Fibroblast of skin of right biceps (primary cell): ENCODE measurements at places on chromosomes 2 and 18.

DNA sequence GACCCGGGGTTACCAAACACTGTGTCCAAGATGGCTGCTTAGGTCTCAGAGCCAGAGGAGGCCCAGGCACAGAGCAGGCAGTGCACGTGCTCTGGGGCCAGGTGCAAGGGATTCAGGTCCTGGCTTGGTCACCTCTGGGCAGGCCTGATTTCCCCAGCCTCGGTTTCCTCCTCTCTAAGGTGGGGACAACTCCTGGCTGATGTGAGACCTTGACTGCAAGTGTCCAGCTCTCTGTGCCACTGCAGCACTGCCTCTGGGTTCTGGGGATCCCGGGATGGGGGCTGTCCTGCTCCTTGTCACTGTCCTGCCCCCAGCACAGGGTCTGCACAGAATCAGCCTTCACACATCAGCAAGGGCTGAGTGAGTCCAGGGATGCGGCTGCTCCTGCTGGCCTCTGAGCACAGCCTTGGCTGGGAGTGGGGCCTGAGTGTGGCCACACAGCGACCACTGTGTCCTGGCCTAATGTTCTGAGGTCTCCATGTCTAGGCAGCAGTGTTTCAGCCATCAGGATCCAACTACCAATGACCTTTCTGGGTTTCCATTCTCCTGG, 170.2 kb upstream of the HDAC4 start:
- DNase-seq = no peak

GRCh38 chr2:1714291-1715064, 29.8 kb downstream of the PXDN start:
- DNase-seq = no peak

DNA sequence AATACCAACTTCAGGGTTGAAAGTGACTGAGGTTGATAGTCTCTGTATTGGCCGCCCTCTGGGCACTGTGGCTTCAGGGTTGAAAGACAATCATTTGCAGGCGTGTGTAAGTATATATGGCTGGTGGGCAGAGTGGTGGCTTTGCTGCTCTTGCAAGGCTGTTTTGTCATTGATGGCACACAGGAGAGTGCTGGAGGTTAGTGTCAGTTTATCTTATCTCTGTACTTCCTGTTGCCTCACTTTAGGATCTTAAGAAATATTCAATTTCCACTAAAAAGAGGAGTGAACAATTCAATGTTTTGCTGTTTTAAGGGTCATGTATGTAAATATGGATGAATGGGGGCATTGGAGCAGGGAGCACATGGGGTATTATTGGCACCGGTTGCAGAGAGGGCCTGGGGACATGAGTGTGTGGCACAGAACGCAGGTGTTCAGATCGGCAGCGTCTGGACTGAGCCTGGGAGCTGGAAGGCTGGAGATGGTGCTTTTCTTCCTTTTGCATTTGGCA, 51.5 kb downstream of the NCK2 start:
- DNase-seq = no peak

DNA sequence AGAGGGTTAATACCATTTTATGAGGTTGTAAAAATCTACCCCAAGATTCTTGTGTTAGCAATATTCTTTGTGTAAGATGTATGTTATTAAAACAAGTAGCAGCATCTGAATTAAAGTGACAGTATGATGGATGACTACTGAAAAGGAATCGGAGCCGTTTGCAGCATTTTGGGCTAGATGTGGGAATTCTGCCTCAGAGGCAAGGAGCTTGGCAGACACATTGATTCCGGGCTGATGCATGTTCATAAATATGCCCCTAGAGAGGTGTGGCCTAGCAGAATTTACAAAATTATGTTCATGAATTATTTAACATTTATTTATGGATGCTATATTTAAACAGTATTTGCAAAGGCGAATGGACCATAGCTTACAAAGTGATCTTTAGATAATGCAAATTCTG, 389.0 kb upstream of the ETAA1 start:
- DNase-seq = peak; percentile 6

DNA sequence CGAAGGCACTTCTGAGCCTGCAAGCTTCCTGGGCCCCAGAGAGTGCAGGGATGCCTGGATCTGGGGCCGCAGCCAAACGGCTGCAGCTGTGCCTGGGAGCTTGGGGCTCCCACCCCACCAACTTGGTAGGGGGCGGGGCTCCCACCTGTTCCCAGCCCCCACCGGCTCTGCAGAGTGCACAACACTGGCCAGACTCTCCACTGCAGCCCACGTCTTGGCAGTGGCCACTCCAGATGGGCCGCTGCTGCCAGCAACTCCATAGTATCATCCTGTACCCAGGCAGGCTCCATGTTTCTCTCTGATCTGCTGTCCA, 9.9 kb downstream of the DYSF start:
- no peak for DNase-seq

GRCh38 chr2:182894174-182894573, 27.7 kb upstream of the FRZB start:
- DNase-seq = no peak

DNA sequence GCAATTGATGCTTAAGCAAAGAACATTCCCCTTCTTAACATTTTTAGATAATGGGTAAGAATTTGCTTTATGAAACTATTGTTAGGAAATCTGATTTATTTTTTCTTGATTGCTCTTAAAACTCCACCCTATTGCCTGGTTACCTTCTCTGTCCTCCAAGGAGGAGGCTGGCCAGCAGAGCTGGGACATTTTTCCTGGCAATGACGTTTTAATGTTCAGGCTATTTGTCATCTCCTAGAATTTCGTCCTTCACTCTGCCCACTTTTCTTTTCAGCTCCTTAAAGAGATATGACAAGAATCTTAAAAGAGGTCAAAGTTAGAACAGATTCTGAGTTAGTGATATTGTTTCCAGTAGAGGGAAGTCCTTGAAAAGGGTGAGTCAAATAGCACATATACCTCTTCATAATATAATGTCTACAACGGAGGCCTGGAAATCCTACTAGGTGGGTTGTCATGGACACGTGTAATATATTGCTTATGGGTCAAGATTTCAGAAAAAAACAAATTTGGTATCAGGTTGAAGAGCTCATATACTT, 141.0 kb downstream of the CMPK2 start:
- DNase-seq = peak; percentile 59

- DNase-seq = peak; percentile 47
Measured at GRCh38 chr2:231716666-231717280, 8.4 kb downstream of the PTMA start.

DNA sequence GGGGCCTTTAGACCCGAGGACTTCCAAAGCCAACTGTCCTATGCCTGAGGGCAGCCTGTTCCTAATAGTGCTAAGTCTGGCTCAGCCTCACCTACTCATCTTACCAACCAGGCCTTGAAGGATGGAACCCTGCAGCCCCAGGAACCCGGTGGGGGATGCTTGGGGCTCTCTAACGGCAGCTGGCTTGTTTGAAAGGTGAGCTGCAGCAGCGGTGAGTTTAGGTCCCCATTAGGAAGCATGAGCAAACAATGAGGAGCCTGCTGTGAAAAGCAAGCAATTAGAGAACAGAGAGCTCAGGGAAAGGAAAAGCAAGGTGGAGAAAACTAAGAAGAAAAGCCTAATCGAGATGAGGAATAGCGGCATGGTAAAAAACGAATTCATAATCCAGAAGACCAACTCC, 39.9 kb downstream of the SP110 start:
- DNase-seq = no peak

DNA sequence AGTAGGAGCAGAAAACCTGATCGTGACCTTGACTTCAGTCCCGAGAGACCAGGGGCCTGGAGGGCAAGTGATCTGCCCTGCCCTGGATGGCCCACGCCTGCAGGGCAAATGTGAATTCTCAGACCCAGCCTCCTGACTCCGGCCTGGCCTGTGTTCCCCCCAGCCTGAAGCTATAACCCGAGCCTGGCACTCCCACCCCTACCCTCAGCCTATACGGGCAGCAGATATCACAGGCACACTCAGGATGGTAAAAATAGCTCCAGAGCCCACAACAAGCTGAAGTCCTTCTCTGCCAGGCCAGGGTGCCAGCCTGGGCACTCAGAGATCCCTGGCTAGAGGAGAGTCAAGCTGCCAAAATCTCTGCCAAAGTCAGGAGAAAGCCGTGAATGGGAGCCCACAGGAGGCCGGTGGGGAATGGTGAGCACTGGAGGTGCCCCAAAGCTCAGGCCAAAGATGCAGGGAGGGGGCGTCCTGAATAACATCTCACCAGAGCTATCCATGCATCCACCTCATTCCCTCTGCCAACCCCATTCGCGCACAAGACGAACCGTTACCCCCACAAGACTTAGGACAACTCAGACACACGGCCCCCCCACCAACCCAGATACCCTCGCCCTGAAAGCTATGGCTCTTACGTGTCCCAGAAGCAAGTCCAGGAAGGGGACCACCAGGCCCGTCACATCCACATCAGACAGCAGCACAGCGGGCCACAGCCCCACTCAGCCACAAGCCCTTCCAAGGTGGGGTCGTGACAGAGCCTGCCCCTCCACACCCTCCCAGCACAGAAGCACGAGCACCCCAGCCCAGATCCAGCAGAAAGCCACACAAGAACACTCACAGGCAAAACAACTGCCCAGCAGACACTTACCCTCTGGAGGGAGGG, 144.9 kb downstream of the TNS1 start:
- no peak for DNase-seq

DNA sequence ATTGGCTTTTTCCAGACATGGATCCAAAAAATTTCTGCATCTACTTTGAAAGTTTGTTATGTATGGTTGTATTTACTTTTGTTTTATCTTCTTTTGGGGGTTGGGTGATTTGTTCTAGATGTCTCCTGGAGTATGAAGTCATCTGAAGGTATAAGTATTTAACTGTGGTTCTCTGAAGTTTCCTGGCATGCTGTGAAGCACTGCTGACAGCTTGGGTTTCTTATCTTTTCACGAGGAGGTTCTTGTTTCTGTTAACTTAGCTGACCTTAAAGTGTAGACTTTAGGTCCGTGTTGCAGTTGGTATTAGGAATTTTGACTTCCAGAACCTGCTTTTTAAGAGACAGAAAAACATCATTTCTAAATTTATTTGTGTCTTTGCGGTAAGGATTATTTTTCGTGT, 15.9 kb downstream of the GLS start:
- DNase-seq = no peak

GRCh38 chr18:41938445-41938844, 16.6 kb upstream of the PIK3C3 start:
- DNase-seq = peak; percentile 97

- peak; percentile 98 for DNase-seq
Measured at GRCh38 chr18:55405893-55406406, 182.0 kb downstream of the TCF4 start.

DNA sequence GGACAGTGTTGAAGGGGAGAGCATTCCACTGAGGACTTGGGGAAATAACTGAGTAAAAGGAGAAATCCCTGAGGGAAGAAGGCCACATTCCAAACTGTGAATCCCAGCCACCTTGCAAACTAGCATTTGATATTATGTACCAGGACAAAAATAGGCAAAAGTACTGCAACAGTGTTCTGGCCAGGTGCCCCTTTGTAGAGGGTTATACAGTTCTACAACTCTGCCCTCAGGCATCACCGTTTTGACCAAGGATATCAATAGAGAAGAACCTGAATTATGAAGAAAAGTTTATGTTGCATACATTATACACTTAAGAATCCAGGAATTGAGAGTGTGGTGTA, 20.6 kb upstream of the CAVIN2 start:
- DNase-seq = no peak

GRCh38 chr2:46704593-46704992, 211.0 kb downstream of the MCFD2 start:
- no peak for DNase-seq

GRCh38 chr2:28997237-28997846, 16.2 kb downstream of the TOGARAM2 start:
- peak; percentile 43 for DNase-seq

GRCh38 chr2:201275990-201276389, 15.7 kb downstream of the CASP8 start:
- DNase-seq = no peak

DNA sequence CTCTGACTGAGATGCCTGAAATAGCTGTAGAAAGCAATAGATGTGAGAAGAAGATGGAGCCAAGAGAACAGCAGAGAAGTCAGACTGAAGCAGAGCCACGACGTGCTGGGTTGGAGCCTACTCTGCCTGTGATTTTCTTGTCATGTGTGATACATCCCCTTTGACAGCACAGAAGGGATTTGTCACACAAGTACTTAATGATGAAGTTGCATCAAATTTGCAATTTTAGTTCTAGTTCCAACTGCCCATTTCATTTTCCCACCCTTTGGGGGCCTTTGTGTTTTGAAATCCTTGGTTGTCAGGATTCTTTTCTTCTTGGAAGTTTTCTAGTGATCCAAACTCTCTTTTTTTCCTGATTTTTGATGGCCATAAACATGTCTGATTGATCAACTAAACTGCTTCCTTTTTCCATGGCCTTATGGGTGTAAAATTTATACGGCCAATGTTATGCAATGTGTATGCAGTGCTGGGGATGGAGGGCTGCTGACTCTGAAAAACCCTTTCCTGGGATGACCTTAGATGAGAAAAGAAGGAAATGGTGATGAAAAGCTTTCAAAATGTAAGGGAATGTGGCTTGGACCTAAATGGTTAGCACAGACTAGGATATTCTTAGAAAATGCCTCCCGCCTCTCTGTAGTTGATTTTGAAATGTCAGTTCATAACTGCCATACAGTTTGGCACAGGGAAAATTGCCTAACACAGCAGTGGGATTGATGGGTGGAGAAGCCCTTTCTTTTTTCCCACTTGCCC, 9.6 kb upstream of the B3GNT2 start:
- no peak for DNase-seq

- peak; percentile 8 for DNase-seq
Measured at GRCh38 chr18:21831413-21831831, 90.8 kb downstream of the MIB1 start.

DNA sequence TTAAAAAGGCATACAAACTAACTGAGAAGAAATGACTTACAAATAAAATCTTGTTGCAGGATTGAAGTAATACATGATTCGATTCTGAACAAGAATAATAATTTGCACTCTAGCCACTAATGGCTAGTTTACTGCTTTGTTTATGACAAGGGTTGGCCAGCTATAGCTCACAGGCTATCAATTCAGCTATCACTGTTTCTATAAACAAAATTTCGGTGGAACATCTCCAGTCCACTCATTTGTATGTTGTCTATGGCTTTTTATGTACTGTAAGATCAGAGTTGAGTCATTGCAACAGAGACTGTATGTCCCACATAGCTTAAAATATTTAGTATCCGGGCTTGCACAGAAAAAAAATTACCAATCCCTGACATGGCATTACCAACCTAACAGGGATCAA, 543.7 kb upstream of the CNTNAP5 start:
- DNase-seq = no peak

- no peak for DNase-seq
Measured at GRCh38 chr2:1517786-1518185, 104.5 kb downstream of the TPO start.

GRCh38 chr18:12035481-12035880, 54.2 kb downstream of the IMPA2 start:
- no peak for DNase-seq

DNA sequence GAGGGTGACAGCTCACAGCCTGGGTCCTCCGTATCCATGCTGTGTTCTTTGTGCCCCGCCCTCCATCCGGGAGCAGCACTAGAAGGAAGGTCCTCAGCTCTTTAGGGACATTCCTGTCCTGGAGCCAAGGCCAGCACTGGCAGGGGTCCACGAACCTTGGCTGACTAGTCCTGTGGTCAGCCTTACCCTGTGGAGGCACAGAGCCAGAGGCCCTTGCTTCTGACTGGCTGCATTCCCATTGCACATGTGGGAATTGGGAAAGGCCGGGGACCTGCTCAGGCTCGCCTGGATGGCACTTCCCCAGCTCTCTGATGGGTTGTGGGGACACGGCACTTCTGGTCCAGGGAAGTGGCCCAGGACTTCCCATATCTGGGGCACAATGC, 24.9 kb upstream of the RHOB start:
- DNase-seq = peak; percentile 84

GRCh38 chr2:173667415-173667814, 297.8 kb downstream of the SP3 start:
- DNase-seq = no peak
